ENCODE measurements at places on chromosomes 7 and 10. TPM values are rescaled to one million over a fixed set of nuclear protein-coding genes. Genes with fewer than 3 reads are reported as not detected.

- H3K4me1 ChIP-seq = peaks cover 6% of the 10 kb centered on the region
- H3K4me3 ChIP-seq = peak overlapping the region; percentile 29
- peak; percentile 93 for DNase-seq
- peaks cover 25% of the 10 kb centered on the region for H3K27me3 ChIP-seq
Observed at GRCh38 chr10:117216611-117217195, 19.4 kb downstream of the KCNK18 start.

- no peak for DNase-seq
- no peaks in the 10 kb centered on the region for H3K36me3 ChIP-seq
- H3K27me3 ChIP-seq = no peaks in the 10 kb centered on the region
- no peak overlapping the region for H3K27ac ChIP-seq
Observed at GRCh38 chr7:18724318-18724717, 228.8 kb downstream of the HDAC9 start.

Gene CYP2E1
- polyA plus RNA-seq = 0.11 TPM

Gene AKR1C8
- polyA plus RNA-seq = not detected

DNA sequence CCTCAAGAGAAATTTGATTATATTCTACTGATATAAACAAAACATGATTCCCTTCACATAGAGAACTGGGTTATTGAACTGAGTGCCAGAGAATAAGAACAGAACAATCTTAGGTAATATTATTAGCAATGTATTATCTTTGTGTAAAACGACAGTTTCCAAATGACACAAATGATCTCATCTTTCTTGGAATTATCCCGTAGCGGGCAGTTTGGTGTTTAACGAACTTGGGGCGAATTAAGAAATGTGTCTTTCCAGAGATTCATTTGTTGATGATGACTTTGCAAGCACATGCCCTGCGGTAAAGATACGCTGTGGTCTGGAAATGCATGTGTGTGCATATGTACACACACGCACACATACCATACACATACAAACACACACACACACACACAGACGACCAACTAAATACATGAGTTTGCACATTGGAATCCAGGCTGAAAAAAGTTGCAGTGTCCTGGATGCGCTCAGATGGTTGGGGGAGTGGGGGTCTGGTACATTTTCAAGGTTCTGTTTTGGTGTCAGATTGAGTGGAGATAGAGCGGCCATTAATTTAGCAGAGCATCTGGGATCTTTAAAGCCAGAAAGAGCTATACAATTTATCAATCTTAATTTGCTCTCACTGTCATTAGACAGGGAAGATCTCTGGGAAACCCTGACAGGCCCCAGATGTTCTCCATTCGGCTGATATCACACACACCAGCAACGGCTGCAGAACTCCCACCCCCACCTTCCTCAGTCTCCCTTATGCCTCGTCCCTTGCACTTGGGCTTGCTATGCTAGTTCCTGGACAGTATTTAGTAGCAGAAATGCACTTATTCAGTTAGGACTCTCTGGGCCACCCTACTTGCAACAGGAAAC, 112.4 kb upstream of the FAM171A1 start:
- peaks cover 3% of the 10 kb centered on the region for H3K4me1 ChIP-seq
- DNase-seq = no peak
- no peak overlapping the region for H3K27ac ChIP-seq
- no peaks in the 10 kb centered on the region for H3K27me3 ChIP-seq
- no peak overlapping the region for H3K4me3 ChIP-seq

GRCh38 chr10:131786756-131787605, 113.8 kb upstream of the PPP2R2D start:
- peaks cover 7% of the 10 kb centered on the region for H3K4me1 ChIP-seq
- H3K4me3 ChIP-seq = no peak overlapping the region
- H3K36me3 ChIP-seq = no peaks in the 10 kb centered on the region
- H3K27ac ChIP-seq = no peak overlapping the region

Gene LGI1
- 0.28 TPM for polyA plus RNA-seq

GRCh38 chr10:97714401-97715258, 1.1 kb downstream of the MARVELD1 start:
- no peak for DNase-seq
- peaks cover 5% of the 10 kb centered on the region for H3K4me1 ChIP-seq
- H3K27me3 ChIP-seq = no peaks in the 10 kb centered on the region

DNA sequence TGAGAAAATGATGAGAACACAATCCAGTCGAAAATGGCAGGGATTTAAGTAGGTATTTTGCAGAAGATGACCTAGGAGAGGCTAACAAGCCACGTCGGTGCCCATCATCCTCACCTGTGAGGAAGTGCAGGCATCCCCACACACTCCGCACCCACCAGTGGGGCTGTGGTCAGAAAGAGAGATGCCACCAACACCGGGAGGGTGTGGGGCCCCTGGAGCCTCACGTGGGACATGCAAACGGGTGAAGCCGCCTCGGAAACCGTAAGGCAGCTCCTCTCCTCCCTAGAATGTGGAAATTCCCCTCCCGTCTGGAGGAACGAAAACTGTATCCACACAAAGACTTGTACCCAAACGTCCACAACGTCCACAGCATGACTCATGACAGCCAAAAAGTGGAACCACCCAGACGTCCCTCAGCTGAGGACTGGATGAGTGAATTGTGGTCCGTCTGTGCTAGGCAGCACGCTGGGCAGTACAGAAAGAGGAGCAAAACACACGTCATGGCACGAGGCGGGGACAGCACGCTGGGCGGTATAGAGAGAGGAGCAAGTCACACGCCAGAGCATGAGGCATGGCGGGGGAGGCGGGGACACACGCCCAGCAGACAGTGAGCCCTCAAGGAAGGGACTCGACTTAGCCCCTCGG, 246.0 kb downstream of the ELFN1 start:
- H3K36me3 ChIP-seq = no peaks in the 10 kb centered on the region
- DNase-seq = no peak
- no peaks in the 10 kb centered on the region for H3K27me3 ChIP-seq
- H3K4me1 ChIP-seq = no peaks in the 10 kb centered on the region
- no peak overlapping the region for H3K27ac ChIP-seq

DNA sequence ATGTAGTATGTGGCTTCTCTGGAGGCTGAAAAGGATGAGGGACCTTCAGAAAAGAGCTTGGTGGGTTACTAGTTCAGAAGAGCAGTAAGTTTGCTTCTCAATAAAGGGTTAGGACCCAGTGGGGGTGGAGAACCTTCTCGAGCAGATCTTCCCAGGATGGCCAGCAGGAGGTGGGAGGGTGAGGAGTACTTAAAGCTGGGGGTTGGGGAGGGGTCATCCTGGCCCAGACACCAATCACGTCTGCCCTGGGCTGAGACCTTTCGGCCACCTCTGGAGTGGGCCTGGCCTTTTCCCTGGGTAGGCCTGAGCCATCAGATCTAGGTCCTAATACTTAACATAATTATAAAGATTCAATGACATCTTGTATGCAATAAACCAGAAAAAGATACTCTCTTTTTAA, 149.0 kb upstream of the TCF7L2 start:
- H3K4me1 ChIP-seq = peaks cover 9% of the 10 kb centered on the region
- DNase-seq = no peak
- no peaks in the 10 kb centered on the region for H3K36me3 ChIP-seq

DNA sequence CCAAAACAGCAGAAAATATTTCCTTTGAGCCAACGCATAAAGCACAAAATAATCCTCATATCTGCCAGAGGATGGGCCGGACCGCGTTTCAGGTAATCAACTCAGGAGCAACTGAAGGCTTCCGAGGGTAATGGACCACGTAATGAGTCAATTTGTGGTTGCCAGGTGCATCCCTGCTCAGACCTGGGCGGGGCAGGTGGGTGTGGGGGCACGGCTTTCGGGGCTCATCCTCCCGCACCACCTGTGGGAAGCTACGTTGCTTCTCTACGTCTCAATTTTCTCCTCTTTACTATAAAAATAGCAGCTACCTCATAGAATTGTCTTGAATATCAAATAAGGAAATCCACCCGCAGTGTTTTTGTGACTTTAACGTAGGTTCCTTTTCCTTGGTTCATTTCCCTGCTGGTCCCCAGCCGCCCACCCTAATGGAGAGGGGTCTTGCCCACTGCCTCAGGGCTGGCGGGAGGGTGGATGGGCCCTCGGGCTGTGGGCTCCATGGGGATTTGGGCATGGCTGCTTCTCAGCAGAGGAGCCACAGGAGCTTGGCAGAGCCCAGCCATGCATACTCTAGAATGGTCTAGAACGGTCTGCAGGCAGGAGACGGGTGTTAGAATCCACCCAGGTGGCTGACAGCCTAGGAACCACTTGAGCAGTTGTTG, 324.7 kb downstream of the ADARB2 start:
- H3K4me3 ChIP-seq = no peak overlapping the region
- H3K36me3 ChIP-seq = no peaks in the 10 kb centered on the region
- no peaks in the 10 kb centered on the region for H3K4me1 ChIP-seq
- no peak for DNase-seq
- no peaks in the 10 kb centered on the region for H3K27me3 ChIP-seq

GRCh38 chr7:50613473-50613872, 48.3 kb upstream of the DDC start:
- no peaks in the 10 kb centered on the region for H3K27me3 ChIP-seq
- peaks cover 36% of the 10 kb centered on the region for H3K36me3 ChIP-seq
- no peaks in the 10 kb centered on the region for H3K4me1 ChIP-seq
- no peak overlapping the region for H3K4me3 ChIP-seq

DNA sequence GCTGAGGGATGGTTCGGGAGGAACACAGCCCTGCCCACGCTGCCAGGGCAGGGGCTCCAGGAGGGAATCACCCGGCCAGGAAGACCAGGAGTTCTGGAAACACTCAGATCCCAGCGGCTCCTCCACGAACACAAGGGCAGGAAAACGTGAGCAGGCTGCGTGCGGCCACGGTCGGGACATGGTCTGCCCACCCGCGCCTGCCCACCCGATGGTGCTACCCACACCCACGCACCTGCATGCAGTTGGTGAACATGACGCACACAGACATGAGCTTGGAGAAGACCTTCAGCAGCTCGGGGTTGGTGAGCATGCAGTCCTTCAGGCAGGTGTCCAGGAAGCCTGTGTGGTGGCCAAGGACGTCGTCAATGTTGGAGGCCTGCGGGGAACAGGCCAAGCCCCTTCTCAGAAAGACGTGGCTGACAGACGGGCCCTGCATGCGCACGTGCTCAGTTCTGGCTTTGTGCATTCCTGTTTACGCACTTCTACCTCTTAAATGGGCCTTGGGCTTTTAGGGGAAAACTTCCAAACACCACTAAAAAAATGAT, 6.2 kb upstream of the ADAM8 start:
- H3K4me1 ChIP-seq = no peaks in the 10 kb centered on the region
- no peak overlapping the region for H3K4me3 ChIP-seq
- no peak for DNase-seq
- H3K27ac ChIP-seq = no peak overlapping the region
- H3K27me3 ChIP-seq = no peaks in the 10 kb centered on the region

- H3K27me3 ChIP-seq = no peaks in the 10 kb centered on the region
- no peak overlapping the region for H3K4me3 ChIP-seq
- H3K36me3 ChIP-seq = no peaks in the 10 kb centered on the region
- peaks cover 6% of the 10 kb centered on the region for H3K4me1 ChIP-seq
- no peak for DNase-seq
- H3K27ac ChIP-seq = no peak overlapping the region
Observed at GRCh38 chr10:70587045-70587658, 15.4 kb downstream of the PRF1 start.

DNA sequence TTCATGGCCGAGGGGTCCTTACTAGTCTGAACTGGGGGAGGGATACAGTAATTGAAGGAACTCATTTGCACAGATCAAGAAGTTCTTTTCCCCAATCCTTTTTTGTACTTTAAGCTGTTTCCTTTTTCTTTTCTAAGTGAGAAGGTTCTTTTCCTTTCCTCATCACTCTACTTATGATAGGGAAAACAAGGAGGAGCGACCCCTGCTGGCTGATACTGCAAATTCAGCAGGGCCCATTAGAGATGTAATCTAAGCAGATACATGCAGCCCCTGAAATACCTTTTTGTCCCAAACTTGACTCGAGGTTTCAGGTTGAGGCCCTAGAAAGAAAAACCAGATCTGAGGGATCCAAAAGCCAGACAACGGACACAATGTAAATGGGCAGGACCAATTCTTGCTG, 305.5 kb downstream of the DNAJB9 start:
- no peaks in the 10 kb centered on the region for H3K36me3 ChIP-seq
- DNase-seq = peak; percentile 13
- H3K27ac ChIP-seq = no peak overlapping the region
- no peaks in the 10 kb centered on the region for H3K4me1 ChIP-seq

Gene CRYGN
- 0.98 TPM for polyA plus RNA-seq

GRCh38 chr7:139455789-139456188, 27.7 kb downstream of the KLRG2 start:
- DNase-seq = no peak
- H3K4me3 ChIP-seq = no peak overlapping the region
- H3K4me1 ChIP-seq = peaks cover 3% of the 10 kb centered on the region
- no peaks in the 10 kb centered on the region for H3K27me3 ChIP-seq

GRCh38 chr10:72490951-72491350, 134.9 kb downstream of the MICU1 start:
- DNase-seq = no peak
- H3K27me3 ChIP-seq = no peaks in the 10 kb centered on the region
- H3K27ac ChIP-seq = no peak overlapping the region
- no peaks in the 10 kb centered on the region for H3K36me3 ChIP-seq
- no peaks in the 10 kb centered on the region for H3K4me1 ChIP-seq
